Tongue (tissue), 3 donors: ENCODE measurements at places on chromosomes 1 and 21. TPM values are rescaled to one million over a fixed set of nuclear protein-coding genes. Genes with fewer than 3 reads are reported as not detected.

The NGF gene
- total RNA-seq: 2.3 TPM

The RYR2 gene
- total RNA-seq: 2.4 TPM

The ATP6V1G3 gene
- not detected for total RNA-seq

GRCh38 chr1:34406377-34406776 is 229.7 kb downstream of the C1orf94 start:
- peak; percentile 2 for DNase-seq

GRCh38 chr1:24382165-24382577 is 31.4 kb downstream of the STPG1 start:
- no peak for DNase-seq

DNA sequence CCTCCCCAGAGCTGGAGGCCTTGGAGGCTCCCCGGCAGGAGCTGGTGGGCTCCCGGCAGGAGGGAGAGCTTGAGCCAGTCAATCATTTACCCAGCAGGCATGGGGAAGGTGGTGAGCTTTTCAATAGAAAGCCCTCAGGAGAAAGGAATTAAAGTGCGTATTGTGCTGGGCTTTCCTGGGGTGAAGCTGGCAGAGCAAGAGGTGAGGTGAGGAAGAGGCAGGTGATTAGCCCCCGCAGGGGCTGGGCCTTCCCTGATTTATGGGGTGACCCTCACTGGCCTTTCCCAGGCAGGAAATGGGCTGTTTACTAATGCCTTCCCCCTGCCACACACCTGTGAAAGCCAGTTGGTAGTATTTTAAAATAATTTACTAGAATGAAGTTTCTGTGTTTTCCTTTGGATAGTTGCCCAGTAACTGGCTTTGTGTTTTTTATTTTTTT is 25.8 kb downstream of the CLDN14 start:
- DNase-seq: no peak

DNA sequence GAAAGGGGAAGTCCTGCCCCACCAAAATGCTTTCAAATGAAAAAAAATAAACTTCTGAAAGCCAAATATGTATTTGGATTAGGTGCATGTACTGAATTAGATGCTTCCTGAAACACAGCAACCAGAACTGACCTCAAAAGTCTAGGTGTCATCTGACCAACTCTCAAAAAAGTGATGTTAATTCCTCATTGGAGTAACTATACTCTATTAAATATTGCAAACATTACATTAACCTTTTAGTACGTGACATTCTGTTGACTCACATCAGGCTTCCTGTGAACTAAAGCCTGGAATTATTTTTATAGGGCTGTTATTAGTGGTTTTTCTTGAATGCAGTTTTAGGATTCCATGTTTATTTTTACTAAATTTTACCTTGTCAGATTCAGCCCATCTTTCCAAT is 73.5 kb downstream of the ASTN1 start:
- DNase-seq: no peak

DNA sequence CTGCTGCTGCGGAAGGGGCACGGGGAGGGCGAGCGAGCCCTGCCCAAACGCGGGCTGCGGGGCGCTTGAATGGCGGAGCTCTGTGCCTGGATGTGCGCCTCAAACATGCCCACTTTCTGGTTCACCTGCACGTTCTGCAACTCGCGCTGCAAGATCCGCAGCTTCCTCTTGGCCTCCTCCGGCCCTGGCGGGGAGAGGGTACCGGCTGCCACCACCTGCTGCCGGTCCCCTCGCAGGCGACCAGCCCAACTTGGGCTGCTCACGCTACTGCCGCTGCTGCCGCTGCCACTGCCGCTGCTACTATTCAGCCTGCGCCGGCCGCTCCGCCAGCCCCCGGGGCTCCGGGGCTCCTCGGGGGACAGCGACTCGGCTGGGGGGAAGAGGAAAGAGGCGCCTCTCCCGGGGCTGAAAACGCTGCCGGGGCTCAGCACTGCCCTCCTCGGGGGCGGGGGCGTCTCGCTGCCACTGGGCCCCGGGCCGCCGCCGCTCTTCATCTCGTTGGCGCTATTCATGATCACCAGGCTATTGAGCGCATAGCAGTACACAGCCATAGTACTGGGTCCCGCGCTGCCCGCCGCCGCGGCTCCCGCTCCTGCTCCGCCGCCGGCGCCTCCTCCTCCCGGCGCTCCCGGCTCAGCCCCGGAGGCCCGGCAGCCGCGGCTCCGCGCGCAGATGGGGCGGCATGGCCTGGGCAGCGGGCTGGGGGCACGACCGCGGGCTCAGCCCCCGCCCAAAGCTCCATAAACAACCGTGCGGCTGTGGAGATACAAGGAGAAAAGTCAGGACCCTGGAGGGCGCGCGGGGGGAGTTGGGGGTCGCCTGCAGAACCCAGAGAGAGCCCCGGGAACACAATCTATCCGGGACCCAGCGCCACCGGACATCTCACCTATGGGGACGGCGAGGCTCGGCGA is 1.9 kb downstream of the ITPKB start:
- DNase-seq: peak; percentile 67

DNA sequence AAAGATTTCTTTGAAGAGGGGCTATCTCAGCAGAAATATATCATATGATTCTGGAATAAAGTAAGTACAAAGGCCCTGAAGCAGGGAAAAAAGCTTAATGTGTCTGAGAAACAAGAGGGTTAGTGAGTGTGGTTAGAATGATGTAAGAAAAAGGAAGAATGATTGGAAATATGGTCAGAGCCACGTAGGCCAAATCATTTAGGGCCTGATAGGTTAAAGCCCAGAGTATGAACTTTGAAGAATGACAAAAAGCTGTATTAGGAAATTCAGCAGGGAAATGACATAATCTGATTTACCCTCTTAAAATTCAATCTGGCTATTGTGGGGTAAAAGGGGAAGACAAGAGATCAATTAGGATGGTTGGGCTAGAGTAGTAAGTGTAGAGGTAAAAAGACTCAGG is 69.0 kb upstream of the MUTYH start:
- no peak for DNase-seq

- DNase-seq: no peak
Observed at GRCh38 chr1:23845163-23845562, 19.9 kb upstream of the HMGCL start.

DNA sequence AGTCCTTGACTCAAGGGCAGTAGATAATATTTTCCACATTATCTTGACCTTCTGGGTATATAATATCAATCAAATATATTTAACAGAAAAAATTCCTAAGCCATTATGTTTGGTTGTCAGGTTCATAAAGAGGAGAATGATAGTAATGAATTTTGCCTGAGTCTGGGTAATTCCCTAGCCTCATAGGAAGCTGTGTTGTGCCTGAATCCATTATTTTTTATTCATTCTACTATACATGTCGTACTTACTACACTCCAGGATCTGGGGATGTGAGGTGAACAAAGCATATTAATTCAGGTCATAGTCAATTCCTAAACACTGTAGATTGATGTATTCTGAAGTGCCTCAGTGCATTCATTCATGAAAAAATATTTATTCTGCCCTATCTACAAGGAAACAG is 204.2 kb downstream of the PTGER3 start:
- DNase-seq: no peak

DNA sequence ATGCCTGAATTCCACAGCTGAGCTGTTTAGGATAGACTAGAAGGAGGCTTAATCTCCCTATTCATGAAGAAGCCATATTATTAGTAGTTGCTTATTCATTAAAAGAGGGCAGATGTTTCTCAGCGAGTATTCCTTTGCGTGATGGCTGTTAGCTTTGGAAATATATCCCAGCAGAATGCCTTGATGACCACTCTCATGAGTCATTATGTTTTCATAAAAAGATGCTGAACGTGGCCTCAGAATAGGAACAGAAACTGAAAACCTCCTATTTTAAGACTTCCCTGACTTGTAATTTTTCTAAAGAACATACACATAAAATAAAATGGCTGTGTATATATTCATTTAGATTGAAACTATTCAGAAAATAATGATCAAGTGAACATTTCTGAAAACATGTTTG is 9.6 kb upstream of the PLA2G4A start:
- DNase-seq: no peak

GRCh38 chr1:46679789-46680573 is 8.3 kb downstream of the TEX38 start:
- DNase-seq: no peak

GRCh38 chr21:44654576-44655175 is at the start of gene KRTAP12-4:
Gene KRTAP12-4 (minus strand): TSS chr21:44654659. CDS start chr21:44654614, 45 bp downstream.
- no peak for DNase-seq

- DNase-seq: no peak
Observed at GRCh38 chr1:243734308-243734695, 115.7 kb downstream of the AKT3 start.
